ENCODE measurements at places on chromosomes 3 and 15.

DNA sequence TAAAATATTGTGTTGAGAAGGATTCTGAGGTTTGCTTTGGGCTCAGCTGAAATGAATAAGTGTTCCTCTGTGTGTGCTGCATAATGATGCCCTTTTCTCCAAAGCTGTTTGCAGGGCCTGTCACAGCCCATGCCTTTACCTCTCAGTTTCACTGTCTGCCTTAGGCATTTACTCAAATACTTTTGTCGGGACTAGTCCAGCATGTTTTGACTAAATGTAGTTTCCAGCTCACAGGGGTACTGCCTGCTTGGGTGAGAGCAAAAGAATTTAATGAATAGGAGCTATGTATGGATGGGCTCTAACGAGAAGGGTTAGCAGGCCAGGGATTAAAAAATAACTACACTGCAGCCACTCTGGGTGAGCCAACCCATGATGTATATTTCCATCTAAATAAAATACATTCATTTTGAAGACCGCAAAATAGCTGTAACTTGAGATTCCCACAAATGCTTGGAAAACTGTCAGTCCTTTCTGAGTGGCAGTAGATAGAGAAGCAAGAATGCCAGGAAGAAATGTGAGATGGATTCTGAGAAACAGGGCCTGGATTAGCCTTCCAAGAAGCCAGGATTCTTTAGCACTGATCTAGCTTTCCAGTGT, 549.2 kb upstream of the TBL1XR1 start:
- DNase-seq = no peak

DNA sequence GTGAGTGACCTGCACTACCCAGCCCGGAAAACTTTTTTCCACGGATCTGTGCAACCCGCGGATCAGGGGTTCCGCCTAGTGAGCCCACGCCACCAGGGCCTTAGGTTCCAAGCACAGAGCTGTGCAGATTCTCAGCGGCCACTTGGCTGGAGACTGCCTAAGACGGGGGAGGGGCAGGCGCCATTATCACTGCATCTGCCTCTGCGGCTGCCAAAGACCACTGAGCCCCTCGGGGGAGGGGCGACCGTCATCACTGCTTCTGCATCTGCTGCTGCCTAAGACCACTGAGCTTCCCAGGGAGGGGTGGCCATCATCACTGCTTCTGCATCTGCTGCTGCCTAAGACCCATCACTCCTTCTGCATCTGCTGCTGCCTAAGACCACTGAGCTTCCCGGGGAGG, 460.2 kb downstream of the OCA2 start:
- no peak for DNase-seq

DNA sequence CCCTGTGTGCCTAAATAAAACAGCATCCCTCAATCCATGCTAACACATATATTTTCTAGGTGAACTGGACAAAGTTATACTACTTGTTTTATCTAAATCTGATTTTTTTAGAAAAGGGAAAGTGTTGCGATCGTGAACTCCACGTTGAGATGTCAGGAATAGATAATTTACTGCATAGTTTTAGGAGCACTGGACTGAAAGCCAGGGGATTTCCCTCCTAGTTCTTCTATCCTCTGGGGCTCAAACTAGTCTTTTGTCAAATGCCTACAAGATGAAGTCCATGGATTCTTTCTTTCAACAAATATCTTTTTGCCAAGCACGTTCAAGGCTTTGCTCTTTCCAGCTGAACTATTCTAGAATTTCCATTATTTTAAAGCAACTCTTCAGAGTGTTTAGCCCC, 617 bp upstream of the HPS3 start:
- DNase-seq = no peak

DNA sequence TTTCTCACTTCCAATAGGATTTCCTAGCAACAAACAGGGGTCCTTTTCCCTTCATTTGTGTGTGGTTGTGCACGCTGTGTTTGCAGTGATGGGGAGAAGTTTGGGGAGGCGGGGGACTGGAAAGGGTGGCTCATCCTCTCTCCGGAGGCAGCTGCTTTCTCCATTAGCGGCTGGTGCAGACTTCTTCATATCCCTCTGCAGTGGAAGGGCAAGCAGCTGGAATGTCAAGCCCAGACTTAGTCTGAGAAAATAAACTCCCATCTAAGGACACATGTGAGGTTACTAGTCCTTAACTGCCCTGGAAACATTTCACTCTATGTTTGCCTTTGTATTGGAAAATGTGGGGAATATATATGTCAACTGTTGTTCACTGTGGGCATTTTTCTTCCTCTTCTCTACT, 467.0 kb upstream of the RASGRP1 start:
- DNase-seq = no peak

- no peak for DNase-seq
These were observed 184.7 kb upstream of the POU1F1 start for GRCh38 chr3:87461036-87461435.

- DNase-seq = no peak
These were observed 106.6 kb downstream of the VGLL4 start for GRCh38 chr3:11536936-11537612.

- no peak for DNase-seq
These were observed 88.8 kb upstream of the PLXND1 start for GRCh38 chr3:129695230-129695629.

GRCh38 chr3:19539518-19540392, 391.4 kb downstream of the KCNH8 start:
- DNase-seq = no peak

DNA sequence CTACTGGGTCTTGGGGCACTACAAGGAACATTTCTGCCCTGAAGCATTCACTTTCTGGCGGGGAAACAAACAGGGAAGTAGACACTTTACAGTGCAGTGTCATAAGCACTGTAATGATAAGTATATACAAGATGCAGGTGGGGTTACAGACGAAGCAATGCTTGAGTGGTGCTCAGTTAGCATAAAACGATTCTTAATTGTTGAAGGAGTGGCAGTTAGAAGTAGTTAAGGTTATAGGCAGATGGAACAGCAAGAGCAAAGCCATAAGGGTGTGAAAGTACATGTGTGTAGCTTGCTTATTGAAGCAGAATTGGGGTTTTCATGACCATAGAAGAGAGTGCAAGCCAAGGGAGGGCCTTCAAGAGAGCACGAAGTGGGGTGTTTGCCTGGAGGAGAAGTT, 46.2 kb downstream of the SLC25A26 start:
- DNase-seq = peak; percentile 3

DNA sequence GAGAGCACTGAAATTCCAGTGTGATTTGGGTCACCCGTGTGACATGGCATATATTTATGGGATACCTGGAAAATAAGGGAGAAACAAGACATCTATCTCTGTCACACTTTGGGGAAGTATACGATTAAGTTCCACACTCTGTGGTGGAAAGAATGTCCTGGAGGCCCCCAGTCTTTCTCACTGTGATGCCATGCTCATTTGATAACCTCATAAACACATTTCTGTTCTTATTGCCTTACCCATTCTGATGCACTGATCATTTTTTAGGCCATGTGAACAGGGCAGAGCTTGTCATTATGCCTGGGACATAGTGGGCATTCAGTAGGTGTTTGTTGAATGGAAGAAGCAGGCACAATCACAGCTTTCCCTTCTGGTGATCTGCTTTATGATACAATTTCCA, 349.4 kb upstream of the TPRG1 start:
- DNase-seq = no peak

GRCh38 chr3:190990898-190991297, 128.4 kb upstream of the GMNC start:
- DNase-seq = no peak

DNA sequence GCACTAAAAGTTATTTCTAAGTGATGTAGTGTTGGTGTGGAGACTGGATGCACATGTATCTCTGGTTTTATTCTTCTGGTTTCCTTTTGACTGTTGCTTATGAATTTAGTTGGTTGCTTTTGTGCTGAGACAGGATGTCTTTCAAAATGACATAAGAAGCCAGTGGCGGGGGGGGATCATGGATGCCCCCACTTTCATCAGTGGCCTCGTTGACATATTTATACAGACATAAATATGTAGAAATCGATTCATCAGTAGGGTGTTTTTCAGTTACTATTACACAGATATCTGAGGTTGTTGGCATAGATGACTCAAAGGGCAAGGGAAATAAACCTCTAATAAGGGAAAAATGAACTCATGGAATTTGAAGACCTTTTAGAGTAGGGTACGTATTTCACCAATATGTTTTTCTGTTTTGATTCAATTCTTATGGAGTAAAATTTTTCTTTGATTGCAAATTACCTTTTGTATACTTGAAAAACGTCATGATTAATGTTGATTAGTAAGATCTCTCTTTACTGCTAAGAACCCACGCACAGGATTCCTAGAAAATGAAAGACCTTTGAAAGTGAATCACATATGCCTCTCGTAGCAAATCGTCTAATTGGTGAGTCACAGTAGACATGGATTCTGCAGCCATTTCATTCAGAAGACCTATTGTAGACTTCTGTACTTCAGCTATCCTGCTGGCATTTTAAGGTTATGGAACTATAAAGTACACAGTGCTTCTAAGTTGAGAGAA, 97.4 kb upstream of the RBMS3 start:
- DNase-seq = no peak

GRCh38 chr3:27533718-27534573, 49.8 kb upstream of the SLC4A7 start:
- DNase-seq = no peak

GRCh38 chr3:195250473-195251251, 20.3 kb downstream of the XXYLT1 start:
- DNase-seq = peak; percentile 19

- DNase-seq = no peak
These were observed 345.7 kb upstream of the C2CD4B start for GRCh38 chr15:62510791-62511190.

DNA sequence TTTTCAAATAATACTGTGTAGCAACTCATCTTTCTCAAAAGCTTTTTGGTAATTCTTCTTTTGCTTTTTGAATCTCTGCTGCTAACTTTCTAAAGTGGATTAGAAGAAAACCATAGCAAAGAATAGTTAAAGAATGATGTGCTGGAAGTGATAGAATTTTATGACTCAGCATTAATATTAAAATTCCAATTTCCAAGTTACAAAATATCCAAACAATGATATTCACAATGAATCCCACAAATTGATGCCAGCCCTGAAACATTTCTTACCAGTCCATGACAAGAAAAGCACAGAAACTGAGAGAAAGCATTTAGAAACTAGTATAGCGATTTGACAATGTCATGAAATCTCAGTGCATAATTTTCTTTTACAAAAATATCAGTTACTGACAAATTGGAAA, 482.2 kb downstream of the RBMS3 start:
- DNase-seq = no peak

GRCh38 chr3:152230370-152230769, 38.4 kb upstream of the MBNL1 start:
- no peak for DNase-seq

DNA sequence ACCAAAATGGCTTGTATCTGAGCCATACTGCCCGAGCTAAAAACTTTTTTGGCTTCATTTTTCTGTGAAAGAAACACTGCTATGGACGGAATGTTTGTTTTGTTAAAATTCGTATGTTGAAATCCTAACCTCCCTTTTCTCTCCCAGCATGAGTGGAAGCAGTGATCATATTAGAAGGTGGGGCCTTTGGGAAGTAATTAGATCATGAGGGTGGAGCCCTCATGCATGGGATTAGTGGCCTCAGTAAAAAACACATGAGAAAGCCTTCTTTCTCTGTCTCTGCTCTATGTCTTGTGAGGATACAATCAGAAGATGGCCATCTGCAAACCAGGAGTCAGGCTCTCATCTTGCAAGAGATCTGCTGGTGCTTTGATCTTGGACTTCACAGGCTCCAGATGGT, 7.4 kb upstream of the FNDC3B start:
- DNase-seq = no peak

GRCh38 chr15:94785091-94785490, 553.7 kb downstream of the MCTP2 start:
- no peak for DNase-seq

- DNase-seq = no peak
These were observed 7.3 kb downstream of the ILDR1 start for GRCh38 chr3:122014741-122015140.

DNA sequence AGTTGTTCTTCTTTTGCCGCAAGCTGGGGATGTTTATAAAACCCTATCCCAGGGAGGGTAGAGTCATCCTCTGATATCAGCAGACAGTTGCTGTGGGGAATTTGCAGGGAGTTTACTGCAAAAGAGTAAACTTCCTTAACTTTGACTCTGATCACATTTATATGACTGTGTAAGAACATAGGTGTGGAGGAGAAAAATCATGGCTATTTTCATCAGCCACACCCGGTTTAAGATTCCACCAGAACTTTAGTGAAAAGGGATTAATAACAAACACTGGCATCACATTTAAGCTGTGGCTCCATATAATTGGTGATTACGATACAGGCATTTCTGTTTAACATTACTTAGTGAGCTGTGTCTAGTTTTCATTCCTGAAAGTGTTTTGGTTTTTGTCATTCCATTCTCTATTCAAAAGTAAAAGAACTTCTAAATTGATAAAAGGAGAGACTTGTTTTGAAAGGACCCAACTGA, 143.1 kb downstream of the MYLK start:
- no peak for DNase-seq

GRCh38 chr3:46895204-46895660, 17.7 kb downstream of the PTH1R start:
- no peak for DNase-seq

DNA sequence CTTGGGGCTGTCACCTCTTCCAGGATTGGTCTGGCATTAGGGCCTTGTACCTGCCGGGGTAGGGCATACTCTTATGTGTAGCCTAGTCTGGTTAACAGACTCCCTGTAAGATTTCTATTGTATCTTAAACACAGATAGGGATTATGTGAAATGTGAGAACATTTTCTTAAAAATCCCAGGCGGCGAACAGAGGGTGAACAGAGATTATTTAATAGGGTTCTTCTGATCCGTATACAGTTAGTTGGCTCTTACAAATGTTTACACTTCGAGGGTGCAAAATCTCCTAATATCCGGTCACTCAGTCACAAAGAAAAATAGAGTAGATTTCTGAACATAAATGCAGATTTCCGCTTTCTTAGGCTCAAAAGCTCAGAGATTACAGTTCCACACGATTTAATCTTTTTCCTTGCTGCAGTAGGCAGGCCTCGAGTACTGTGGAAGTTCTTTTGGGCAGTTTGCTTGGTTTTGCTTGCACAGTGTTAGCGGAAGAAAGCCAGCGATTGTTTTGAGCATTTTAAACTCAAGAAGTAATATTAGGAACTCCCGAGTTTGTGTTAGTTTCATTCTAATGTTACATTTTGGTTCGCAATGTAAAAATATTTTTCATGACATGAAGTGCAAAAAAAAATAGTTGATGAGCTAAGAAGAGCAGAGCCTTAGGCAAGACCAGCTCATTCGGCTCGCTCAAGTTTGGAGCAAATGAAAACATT, 993 bp downstream of the PLCL2 start:
- DNase-seq = no peak

- DNase-seq = no peak
These were observed 20.3 kb upstream of the ANXA2 start for GRCh38 chr15:60418096-60418495.

GRCh38 chr15:99485153-99485961, 80.4 kb upstream of the MEF2A start:
- no peak for DNase-seq
